Bronchial smooth muscle cell (primary cell): ENCODE measurements at places on chromosomes 16 and 17. TPM values are rescaled to one million over a fixed set of nuclear protein-coding genes. Genes with fewer than 3 reads are reported as not detected.

CDH3 gene
- 0.16 and 1.3 TPM in 2 replicates for total RNA-seq

SLC13A2 gene
- total RNA-seq, result not detected in 2 replicates

SNX20 gene
- total RNA-seq, result not detected in 2 replicates

CDYL2 gene
- total RNA-seq, result 1.0 and 2.0 TPM in 2 replicates

PFN1 gene
- 419 and 524 TPM in 2 replicates for total RNA-seq

PLSCR3 gene
- 15.5 and 15.9 TPM in 2 replicates for total RNA-seq

TBC1D26 gene
- under 0.01 and 0.09 TPM in 2 replicates for total RNA-seq

VAT1 gene
- 409 and 552 TPM in 2 replicates for total RNA-seq

TNFRSF17 gene
- not detected in 2 replicates for total RNA-seq

CMTM2 gene
- not detected in 2 replicates for total RNA-seq
